Trophoblast cell (in vitro differentiated cells and primary cell): ENCODE measurements at places on chromosomes 16 and 17.
A peak's percentile ranks its signal among the peaks of the same experiment; 100 is the strongest.

DNA sequence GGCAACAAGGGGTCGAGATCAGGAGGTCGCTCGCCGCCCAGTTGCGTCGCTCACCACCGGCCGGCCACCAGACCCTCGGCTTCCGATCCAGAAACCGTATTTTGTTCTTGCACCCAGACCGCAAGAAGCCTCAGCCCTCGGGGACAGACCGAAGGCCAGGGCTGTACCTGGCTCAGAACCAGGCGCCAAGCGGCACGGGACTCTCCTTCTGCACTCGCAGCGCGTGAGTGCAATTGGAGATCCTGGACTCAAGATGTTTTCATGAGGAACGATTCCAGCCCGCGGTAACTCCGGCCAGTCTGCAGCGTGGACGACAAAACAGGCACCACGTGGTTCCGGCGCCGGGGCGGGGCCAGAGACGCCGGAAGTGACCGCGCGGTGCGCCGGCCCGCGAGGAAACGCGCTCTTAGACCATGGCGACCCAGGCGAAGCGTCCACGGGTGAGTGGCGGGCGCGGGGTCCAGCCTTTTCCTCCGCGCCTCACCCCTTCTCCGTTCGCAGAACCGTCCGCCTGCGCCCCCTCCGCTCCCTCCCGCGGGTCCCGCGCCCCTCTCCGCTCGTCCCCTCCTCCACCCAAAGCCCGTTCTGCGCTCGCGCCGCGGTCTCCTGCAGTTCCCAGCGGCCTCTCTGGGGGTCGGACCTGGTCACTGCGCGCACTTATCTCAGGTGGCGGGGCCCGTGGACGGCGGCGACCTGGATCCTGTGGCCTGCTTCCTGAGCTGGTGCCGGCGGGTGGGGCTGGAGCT lies at the start of gene SETD6:
Gene SETD6 (plus strand): TSS at position 393 of the 746 bp plus-strand sequence. CDS start 21 bp downstream, at position 414.
- DNase-seq, result peak; percentile 91

DNA sequence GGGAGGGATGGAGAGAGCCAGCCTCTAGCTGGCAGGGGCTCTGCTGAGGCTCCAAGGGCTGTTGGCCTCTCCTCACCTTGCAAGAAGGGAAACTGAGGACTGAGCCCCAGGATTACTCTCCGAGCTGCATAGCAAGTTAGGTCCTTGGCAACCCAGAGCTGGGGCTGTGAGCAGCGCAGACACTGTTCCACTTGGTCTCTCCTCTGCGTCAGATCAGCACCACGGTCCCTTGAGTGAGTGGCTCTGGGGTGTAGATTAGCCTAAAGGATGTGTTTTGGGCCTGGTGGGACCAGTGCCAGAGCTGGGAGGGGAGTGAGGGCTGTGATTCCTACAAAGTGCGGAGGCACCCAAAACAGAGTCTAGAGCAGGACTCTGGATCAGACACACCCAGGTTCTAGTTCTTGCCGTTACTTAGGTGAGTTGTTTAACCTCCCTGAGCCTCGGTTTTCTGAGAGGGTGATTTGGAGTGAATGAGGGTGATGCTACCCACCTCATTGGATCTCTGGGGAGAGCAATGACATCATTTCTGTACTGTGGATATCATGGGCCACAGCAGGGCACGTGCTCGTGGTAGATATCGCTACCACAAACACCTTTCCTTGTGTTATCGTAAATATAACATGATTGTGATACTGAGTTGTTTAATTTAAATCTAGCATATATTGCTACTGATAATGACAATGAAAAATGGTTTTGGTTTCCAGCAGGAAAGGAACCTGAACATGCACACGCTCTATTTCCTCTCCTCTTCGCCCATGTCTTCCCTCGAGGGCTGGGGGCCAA lies 8.1 kb upstream of the FADS6 start:
- DNase-seq, result no peak

DNA sequence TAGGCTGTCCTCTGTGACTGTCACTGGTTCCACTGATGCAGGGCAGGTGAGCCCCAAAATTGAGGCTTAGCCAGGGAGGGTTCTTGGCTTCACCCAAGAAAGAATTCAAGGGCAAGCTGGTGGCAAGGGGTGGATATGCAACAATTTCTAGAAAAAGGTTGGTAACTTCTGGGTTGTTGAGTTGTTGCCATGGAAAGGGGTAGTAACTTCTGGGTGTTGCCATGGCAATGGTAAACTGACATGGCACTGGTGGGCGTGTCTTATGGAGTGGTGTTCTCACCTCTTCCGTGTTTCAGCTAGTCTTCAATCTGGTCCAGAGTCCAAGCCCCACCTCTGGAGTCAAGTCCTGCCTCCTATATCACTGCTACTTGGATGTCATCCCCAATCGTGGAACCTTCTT lies 9.5 kb upstream of the GUCY2D start:
- no peak for DNase-seq

- DNase-seq, result peak; percentile 72
Measured at GRCh38 chr17:43367737-43368242, 31.0 kb upstream of the ARL4D start.

- peak; percentile 67 for DNase-seq
Measured at GRCh38 chr17:1573932-1574696, 11.5 kb upstream of the PITPNA start.

GRCh38 chr17:79843816-79844800 lies 4.9 kb upstream of the CBX4 start:
- no peak for DNase-seq

DNA sequence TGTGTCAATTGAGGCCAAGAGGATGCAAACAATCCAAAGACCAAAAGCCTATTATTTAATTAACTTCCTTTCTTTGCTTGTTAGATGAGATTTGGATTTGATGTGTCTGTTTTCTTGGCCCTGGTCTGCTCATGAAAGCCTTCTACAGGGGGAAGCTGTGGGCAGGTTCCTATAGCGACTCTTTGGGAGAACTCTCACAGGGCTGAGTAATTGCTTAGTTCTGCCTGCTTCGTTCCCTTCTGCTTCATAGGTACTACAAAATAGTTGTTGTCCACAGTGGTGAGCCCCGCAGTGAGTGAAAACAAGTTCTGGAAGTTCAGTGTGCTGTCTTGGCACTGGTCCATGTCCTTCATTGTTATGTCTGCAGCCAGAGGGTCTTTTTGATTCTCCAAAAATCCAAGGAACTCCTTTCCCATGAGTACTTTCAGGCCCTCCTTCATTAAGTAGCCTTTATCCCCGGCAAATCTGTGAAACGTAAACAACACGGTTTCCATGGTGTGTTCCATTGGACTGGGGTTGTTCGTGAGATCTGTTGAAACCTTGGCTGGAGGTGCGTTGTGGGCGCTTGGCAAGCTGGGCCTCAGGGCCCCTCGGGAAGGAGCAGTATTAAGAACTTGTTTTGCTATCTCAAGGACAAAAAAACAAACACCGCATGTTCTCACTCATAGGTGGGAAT lies 30.0 kb upstream of the ANKRD40CL start:
- DNase-seq, result no peak

- no peak for DNase-seq
Measured at GRCh38 chr17:29968271-29968670, 26.8 kb downstream of the EFCAB5 start.

DNA sequence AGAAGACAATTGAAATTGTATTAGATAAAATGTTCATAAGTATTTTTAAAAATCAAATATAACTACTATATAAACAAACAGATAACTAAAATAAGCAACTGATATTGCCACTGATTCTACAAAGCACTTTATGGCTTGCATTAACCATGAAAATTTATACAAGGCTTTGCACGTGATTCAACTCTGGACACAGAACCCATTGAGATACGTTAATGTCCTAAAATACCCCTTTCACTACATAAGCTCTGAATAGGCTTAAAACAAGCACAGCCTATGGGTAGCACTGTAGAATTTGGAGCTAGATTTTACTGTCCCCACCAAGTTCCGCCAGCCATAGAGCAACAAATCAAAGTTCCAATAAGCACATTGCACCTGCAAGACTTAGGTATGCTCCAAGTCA lies 4.5 kb downstream of the ZNF652 start:
- DNase-seq, result no peak

- no peak for DNase-seq
Measured at GRCh38 chr16:30024451-30024850, 1.5 kb downstream of the C16orf92 start.

GRCh38 chr17:19873346-19873745 lies 5.6 kb upstream of the ULK2 start:
- no peak for DNase-seq

DNA sequence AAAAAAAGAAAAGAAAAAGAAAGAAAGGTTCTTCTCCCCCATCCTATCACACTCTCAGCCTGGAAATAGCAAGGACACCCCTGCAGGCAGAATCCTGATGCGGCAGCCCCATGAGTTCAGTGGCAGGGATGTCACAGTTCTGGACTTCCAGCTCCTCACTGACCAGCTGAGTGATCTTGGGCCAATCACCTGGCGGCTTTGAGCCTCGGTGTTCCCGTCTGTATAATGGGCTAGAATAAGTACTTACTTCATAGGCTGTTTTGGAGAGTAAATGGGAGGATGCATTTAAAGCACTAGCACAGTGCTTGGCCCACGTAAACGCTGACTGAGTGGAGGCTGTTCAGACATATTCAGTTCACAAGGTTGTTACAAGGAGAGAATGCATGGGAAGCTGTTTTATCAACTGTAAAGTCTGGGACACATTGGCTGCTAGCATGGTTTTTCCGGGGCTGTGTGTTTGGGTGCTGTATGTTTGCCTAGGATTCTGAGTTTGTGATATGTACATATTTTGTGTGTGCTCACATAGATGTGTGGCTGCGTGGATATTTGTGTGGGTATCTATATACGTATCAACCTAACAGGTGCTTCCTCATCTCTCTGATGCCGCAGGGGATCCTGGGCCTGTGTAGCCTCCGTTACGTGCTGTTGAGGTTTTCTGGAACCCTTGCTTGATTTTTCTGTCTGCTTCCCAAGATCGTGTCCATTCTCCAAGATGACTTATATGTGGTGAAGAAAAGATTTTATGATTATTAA lies 3.4 kb downstream of the BHLHA9 start:
- DNase-seq, result no peak

GRCh38 chr17:32496395-32497073 lies 9.7 kb downstream of the CDK5R1 start:
- DNase-seq, result peak; percentile 49

GRCh38 chr17:45332989-45333701 lies 16.3 kb upstream of the MAP3K14 start:
- DNase-seq, result peak; percentile 5

- no peak for DNase-seq
Measured at GRCh38 chr17:80358131-80358530, 56.8 kb upstream of the ENDOV start.

GRCh38 chr16:83269048-83269447 lies 538.7 kb upstream of the HSBP1 start:
- DNase-seq, result no peak

- no peak for DNase-seq
Measured at GRCh38 chr16:80541306-80541694, 507 bp downstream of the DYNLRB2 start.

GRCh38 chr16:78198288-78198687 lies 98.8 kb downstream of the WWOX start:
- no peak for DNase-seq

- DNase-seq, result no peak
Measured at GRCh38 chr16:65697065-65697464, 575.2 kb upstream of the CDH11 start.

DNA sequence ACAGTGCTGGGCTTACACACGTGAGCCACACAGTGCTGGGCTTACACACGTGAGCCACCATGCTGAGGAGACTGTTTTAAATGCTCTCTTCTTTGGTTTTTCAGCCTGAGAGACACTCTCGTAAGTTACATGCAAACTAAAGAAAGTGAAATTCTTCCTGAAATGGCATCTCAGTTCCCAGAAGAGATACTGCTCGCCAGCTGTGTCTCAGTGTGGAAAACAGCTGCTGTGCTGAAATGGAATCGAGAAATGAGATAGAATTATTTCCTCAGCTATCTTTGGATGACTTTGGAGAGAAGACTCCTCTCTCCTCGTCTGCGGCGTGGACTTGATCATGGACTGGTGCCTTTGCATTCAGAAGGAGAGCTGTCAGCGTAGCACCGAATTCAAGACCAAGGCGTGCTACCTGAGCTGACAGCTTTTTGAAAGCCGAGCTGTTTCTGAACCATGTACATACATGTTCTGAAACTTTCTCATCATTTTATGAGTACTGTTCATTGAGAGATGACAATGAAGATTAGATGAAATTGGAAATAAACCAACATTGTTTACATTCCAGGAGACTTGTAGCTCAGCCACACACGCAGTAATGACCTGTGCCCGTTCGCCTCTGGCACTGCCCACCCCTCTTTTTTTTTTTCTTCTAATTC lies 21.6 kb upstream of the ENDOV start:
- no peak for DNase-seq

DNA sequence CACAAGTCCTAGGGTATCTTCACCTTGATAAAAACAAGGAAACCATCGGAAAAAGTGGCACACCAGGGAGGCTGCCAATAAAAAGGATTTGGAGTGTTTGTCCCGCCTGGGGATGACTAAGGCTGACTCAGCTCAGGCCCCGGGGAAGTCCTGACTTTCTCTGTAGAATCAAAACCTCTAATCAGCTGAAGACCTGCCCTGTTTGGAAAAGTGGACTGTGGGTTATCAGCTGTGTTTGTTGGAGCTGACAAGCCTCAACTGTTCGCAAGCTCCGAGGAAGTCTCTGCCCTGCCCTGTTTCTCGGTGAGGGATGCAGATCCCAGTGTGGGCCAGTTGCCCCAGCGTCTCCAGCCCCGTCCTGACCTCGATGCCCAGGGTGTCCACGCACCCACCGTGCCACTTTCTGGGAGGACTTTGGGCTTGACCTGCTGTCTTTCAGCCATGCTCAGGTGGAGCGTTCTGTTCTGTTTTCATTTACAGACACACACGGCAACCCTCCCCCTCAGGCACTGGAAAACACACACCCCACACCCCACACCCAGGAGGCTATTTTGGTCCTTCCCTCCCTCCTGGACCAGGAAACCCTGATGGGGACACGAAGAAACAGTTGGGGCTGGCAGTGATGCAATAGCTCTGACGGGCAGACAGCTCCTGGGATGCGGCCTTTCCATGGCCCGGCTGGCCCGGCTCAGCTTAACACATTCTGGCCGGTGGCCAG lies 27.6 kb upstream of the PITPNA start:
- DNase-seq, result peak; percentile 89

GRCh38 chr16:19291475-19291874 lies 5.9 kb downstream of the CLEC19A start:
- DNase-seq, result peak; percentile 27

DNA sequence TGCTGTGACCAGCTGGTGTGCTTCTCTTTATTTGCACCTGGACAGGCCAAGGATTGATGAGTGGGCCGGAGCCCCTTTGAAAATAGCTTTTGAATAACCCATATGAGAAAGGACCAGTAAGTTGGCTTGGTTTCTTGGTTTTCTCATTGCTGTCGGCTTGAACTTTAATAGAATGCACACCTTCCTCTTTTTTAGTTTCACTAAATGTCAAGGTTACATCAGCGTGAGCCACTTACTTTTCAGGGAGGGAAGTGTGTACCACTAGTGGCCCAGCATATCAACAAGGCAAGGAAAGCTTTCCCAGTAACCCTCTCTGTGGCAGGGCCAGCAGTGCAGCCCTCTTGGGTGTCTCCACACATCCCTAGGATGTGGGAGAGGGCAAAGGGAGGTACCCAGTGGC lies 433.3 kb downstream of the CA10 start:
- DNase-seq, result no peak

GRCh38 chr16:77584205-77584859 lies 138.0 kb upstream of the NUDT7 start:
- peak; percentile 52 for DNase-seq

GRCh38 chr16:4293822-4294457 lies 21.1 kb upstream of the TFAP4 start:
- no peak for DNase-seq
